ENCODE measurements at places on chromosomes 7 and 10.

GRCh38 chr7:50560865-50561351, 4.3 kb downstream of the DDC start:
- no peak for DNase-seq

- no peak for DNase-seq
These were observed 102.7 kb downstream of the CABCOCO1 start for GRCh38 chr10:61765176-61766087.

DNA sequence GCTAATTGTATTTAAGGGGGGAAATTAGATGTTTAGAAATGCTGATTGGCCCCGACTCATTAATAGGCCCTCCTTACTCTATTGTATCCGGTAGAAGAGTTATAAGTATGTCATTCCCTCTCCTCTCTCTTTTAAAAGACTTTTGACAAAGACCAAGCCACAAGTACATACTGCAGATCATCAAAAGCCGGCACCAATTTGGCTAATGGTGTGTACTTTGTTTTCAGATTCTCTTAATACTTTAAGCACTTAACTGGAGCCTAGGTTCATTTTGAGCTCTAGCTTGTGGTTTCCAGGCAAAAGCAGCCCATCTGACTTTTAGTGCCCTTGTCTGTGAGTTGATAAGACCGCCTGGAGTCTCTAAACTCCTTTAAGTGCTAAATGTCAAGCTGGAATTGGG, 210.0 kb upstream of the LYZL1 start:
- no peak for DNase-seq

DNA sequence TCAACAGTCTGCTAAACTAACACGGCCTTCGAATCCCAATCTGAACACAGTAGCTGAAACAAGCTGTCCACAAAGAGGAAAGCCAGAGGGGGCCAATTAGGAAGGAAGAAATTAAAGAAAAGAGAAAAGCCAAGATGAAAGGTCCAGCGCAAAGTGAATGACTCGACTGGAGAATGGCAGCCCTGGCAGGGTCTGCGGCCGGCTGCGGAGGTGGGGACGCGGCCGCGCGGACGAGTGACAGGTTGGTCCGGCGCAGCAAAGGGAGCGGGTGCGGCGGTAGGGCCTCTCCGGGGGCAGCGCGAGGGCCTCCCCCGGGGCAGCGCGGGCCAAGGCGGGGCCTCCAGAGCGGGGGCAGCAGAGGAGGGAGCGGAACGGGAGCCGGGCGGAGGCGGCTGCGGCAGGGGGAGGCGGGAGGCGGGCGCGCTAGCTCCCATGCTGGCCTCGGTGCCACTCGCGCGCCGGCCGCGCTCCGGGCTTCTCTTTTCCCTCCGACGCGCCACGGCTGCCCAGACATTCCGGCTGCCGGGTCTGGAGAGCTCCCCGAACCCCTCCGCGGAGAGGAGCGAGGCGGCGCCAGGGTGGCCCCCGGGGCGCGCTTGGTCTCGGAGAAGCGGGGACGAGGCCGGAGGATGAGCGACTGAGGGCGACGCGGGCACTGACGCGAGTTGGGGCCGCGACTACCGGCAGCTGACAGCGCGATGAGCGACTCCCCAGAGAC, at the start of gene VWC2:
Gene VWC2, plus strand, starts transcription at position 421 of the 718 bp plus-strand sequence. CDS start 1,798 bp downstream, outside the sequence.
- DNase-seq: no peak

- no peak for DNase-seq
These were observed 92.1 kb upstream of the DNAJB6 start for GRCh38 chr7:157244516-157245294.

DNA sequence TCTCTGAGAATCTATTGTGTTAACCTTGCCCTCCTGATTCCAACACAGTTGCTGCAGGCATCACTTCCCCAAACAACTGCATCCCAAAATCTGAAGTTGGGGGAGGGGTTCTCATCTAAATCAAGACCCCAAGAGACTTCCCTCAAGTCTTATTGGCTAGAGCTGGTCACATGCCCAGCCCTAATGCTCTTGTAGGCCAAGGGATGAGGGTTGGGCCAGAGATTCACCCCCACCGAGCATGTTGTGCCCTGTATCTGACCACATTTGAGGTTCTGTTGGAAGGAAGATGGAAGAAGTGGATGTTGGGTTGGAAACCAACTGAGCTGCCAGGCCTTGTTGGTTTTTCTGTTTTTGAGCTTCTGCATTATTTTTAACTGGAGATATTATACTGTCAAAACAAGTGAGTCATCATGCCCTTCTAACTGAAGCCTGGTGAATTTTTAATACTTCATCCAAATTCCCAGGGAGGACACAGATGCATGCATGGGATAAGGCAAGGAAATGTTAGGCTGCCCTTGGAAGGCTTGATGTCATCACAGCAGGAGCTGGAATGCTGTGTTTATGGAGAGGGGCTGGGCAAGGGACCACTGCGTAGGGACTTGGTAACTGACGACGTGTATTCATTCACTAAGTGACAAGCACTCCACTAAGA, 68.6 kb upstream of the CACUL1 start:
- DNase-seq: no peak

GRCh38 chr7:74657692-74658177, at the start of gene GTF2I:
GTF2I (plus strand) TSS chr7:74657718; CDS start chr7:74689129, 31,411 bp downstream.
- DNase-seq: no peak

DNA sequence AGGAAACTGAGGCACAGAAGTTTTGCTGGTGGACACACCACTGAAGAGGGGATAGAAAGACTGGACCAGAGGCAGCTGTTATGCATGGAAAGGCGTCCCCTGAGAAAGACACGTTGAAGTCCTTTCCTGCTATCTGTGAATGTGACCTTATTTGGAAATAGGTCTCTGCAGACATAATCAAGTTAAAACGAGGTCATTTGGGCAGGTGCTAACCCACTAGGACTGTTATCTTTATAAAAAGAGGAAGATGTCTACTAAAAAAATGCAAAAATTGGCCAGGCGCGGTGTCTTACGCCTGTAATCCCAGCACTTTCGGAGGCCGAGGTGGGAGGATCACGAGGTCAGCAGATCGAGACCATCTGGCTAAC, 31.6 kb downstream of the ELMO1 start:
- DNase-seq: no peak

GRCh38 chr10:128066870-128067382, 59.3 kb downstream of the MKI67 start:
- DNase-seq: no peak

GRCh38 chr10:33570495-33570894, 236.0 kb upstream of the NRP1 start:
- no peak for DNase-seq

GRCh38 chr10:120805014-120805812, 45.9 kb upstream of the WDR11 start:
- DNase-seq: no peak

DNA sequence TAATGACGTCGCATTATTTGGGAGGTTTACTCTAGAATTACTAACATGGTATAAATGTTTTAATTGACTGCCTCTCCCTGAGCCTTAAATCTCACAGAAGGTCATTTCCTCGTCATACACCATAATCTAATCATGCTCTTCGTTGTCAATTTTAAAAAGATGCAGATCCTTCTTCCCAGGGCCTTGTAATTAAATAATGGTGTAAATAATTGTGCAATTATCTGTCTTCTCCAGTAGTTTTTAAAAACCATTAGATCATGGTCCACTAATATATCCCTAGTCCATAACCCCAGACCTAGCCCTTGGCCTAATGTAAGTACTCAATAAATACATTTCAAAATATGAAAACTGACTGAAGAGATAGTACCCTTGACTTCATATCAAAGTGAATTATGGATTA, 181.5 kb upstream of the GNAI1 start:
- DNase-seq: no peak

DNA sequence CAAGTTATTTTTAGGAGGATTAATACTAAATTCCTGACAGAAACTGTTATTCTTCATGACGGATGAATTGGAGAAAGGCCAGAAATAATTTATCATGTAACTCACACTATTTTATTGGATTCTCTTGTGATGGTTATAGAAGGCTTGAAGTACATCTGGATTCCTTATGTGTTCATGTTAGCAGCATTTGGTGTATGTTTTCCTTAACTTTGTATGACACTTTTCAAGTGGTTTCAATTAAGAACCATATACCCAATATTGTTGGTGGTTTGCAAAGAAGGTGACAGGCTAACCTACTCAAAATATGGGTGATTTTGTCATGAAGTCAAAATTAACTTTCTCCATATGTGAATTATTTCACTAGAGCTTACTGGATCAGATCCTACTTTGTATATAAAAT, 532.2 kb upstream of the CNTNAP2 start:
- no peak for DNase-seq

GRCh38 chr7:14637968-14638367, 264.6 kb downstream of the DGKB start:
- DNase-seq: no peak

GRCh38 chr10:121851786-121852185, 76.0 kb downstream of the ATE1 start:
- no peak for DNase-seq

DNA sequence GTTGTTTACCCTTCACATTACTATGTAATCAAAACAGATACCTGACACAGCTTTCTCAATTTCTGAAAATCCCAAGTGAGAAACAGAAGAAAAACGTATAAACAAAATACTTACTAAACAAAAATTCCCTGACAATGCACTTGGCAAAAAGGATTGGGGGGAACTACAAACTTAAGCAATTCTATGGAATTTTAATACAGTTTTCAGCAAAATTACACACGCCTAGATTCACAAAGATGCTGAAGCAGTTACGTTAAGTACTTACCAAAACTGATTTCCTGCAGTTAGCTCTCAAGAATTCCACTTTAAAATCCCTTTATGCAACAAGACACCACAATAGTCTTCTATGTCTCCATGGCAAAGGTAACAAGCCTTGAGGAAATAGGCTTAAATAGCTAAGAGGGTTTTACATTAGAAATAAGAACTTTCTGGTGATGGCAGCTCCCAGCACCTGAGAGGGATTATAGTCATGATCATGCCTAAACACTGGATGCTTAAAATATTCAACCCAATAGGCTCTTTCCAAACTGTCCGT, 10.8 kb downstream of the TOMM7 start:
- DNase-seq: no peak

GRCh38 chr10:111973306-111973705, 210.3 kb downstream of the GPAM start:
- no peak for DNase-seq

All from A172 (cell line).